ENCODE measurements at places on chromosomes 13 and 19.

DNA sequence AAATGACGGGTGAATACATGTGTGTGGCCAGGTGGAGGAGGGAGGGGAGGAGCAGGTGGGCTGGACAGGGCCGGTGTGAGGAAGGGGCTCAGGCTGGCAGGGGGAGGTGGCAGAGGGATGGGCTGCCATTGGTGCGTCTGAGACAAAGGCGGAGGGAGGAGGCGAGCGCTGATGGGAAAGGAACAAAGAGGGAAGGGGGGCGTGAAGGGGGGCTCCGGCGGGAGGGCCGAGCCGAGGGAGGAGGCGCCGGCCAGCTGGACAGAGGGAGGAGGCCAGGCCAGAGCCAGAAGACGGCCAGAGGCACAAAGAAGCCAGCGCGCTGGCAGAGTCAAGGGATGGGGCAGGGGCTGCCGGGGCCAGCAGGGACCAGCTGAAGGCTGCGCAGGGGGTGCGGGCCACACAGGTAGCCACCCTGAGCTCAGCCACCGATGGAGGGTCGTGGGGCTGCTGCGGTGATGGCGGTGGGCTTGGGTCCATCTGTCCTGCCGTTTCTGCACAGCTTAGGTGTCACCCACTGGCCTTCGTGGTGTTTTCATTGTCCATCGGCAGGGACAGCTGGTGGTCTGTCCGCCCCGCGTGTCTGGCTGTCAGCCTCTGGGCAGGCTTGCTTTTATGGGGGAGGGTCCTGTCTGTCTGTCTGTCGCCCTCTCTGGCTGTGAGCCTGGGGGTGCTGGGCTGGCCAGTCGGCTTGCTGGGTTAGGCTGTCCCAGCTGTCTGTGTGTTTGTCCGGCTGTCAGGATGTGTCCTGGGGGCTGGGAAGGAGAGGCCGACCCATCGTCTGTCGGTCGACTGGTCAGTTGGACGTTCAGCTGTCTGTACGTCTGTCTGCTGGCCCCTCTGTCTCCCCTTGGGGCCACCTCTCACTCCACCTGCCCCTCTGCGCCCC is 2.2 kb downstream of the APC2 start:
- DNase-seq = no peak

GRCh38 chr13:76741624-76742023 is 144.6 kb downstream of the KCTD12 start:
- DNase-seq = no peak

- DNase-seq = no peak
These were observed 34.4 kb upstream of the CXCL17 start for GRCh38 chr19:42477117-42477516.

DNA sequence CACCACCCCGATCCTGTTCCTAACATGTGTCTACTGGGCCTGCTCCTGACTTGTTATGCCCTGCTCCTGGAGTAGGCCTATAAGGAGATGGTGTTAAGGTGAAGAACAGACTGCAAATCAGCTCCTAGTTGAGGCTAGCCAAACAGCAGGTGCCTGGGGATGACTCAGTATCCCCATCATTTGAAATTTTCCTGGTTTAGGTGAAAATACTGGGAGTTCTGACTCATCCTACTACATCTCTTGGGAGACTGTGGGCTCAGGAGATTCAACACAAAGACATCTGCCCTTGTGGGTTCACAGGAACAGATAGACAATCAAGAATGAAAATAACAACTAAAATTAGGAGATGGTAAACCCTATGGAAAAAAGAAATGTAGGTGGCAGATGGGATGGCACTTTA is 41.2 kb downstream of the BRD4 start:
- no peak for DNase-seq

- no peak for DNase-seq
These were observed 69.1 kb upstream of the SLC15A1 start for GRCh38 chr13:98821372-98822224.

- no peak for DNase-seq
These were observed 4.8 kb downstream of the LENG9 start for GRCh38 chr19:54458648-54459281.

DNA sequence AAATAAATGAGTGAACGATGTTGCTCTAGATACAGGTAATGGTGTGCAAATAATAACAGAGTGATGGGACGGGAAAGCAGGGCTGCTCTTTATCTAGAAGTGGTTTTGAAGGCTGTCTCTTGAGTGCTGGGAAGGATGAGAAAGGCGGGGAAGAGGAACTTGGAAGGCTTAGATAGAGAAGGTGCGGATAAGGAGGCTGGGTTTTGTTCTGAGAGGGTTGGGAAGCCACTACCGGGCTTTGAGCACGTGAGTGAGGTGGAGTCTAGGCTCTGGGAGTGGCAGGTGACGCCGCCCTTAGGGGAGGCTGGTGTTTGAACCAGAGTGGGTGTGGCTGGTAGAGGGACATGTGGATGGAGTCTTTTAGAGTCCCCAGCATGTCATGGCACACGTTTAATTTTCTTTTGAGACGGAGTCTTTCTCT is 811 bp downstream of the ARMC6 start:
- DNase-seq = peak; percentile 87

GRCh38 chr13:19955873-19956559 is 2.5 kb upstream of the ZMYM2 start:
- no peak for DNase-seq

DNA sequence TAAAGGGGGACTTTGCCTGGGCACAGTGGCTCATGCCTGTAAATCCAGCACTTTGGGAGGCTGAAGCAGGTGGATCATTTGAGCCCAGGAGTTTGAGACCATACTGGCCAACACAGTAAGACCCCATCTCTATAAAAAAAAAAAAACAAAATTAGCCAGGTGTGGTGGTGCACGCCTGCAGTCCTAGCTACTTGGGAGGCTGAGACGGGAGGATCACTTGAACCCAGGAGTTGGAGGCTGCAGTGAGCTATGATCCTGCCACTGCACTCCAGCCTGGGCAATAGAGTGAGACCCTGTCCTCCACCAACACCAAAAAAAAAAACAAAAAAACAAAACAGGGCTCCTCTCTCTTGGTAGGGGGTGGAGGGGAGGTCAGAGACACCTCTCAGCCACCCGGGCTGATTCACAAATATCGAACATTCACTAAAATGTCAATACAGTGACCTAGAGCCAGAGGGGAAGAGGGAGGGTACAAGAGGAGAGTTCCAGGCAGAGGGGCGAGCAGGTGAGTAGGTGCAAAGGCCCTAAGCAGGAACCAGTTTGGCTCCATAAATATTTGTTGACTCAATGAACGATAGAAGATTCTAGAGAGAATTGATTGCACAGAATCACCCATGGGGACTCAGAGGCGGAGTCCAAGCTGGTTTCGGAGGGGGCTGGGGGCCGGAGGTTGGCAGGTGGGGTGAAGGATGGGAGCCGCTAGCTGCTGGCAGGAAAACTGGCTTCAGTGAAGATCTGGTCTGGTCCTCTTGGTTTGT is 1.0 kb upstream of the CREB3L3 start:
- no peak for DNase-seq

DNA sequence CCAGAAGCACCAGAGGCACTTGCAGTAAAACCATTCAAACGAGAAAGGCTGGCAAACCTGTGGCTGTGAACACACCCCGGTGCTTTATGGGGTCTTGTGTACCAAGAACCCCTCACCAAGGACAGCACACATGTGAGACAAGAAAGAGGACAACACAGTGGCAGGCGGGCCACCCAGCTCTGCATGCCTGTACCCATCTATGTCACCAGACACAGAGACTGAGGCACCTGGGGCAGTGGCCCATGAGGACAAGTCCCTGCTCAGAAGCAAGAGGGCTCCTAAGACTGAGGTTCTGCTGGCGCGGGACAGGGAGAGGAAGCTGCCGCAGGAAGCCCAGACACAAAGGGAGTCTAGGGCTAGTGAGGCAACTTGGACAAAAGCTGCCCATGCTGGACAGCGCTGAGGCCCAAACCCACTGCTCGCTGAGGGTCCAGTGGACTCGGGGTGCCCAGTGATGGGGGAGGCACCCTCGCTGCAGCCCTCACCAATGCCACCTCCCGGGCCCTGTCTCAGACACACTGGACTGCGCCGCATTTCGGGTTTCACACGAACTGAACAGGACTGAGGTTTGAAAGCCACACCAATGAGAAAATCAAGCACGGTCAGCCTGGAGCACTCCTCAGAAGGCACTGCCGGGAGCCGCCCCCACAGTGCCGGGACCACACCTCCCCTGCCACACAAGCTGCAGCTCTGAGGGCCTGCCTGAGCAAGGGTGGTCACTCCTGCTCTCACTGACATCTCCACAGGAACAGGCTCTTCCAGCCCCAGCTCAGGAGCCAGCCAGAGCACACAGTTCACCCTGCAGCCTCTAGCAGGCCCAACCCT is 232.7 kb downstream of the TUBA3C start:
- no peak for DNase-seq

DNA sequence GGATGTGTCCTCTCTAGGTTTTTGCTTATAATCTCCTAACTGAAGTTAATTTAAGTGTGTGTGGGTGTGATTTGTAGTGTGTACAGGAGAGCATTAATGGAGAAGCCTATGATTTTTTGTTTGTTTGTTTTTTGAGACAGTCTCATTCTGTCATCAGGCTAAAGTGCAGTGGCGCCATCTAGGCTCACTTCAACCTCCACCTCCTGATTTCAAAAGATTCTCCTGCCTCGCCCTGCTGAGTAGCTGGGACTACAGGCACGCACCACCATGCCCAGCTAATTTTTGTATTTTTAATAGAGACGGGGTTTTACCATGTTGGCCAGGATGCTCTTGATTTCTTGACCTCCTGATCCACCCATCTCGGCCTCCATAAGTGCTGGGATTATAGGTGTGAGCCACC is 20.6 kb downstream of the ZNF701 start:
- DNase-seq = no peak

GRCh38 chr13:40578055-40578454 is 88.4 kb downstream of the FOXO1 start:
- DNase-seq = no peak

DNA sequence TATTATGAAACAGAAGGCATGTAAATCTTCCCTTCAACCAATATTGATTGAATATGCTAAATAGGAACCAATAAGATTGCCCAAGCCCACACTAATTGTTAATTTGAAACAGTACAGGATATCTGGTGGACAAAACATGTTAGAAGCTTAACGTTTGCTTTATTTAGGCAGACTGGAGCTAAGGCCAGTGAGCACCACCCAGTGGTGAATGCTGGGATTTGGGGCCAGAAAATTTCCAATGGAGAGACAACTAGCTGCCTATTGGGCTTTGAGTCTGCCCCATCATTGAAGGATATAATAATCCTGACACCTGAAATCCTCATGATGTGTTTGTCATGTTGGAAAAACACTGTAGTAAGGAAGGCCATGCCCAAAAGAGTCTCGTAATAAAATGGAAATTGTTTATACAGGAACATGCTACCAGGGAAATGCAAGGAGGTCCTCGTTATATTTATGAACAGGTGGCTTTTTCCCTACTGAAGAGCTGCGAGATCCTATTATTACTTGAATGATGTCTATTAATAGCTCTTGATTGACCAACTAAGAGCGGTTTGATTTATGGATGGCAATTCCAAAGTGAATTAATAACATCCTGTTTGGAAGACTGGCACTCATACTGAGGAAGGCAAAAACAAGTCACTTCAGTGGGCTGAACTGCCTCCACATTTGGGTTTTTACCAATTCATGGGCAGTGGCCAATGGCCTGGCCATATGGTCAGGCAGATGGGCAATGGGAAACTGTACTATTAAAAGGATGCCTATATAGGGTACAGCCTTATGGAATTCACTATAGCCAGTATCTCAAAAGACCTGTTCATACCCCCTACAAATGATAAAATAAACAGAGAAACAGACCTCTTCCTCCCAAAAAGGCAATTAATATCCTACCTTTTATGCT is 8.7 kb downstream of the SIGLECL1 start:
- DNase-seq = peak; percentile 68

DNA sequence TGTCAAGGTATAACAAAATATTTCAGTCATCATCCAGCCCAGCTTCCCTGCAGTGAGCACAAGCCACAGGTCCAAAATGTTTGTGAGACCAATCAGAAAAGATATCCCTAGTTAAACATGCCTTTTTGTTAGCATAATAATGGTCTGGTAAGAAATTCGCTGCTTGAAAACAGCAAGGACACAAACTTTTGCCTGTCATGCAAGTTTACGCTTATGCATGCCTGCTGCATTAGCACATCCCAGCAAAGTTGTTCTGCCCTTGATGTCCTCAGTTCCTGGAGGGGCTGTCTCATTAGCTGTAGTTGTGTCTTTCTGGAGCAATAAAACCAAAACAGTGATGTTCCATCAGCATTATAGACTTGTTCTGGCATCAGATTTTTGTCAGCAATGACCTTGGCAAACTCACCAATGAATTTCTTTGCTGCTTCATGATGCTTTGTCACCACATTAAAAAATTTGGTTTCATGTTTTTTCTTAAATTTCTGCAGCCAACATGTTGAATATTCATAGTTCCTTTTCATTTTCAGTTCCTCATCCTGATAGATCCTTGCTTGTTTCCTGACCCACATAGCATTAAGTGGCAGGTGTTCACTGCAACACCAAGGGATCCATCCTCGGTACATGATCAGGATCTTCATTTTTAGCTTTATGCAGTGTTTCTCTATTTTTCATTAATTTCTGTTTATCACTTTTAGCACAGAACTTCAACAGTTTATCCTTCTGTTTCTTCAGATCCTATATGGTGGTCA is 72.0 kb upstream of the GPR183 start:
- no peak for DNase-seq

- no peak for DNase-seq
These were observed 39.0 kb upstream of the WASF3 start for GRCh38 chr13:26518451-26518959.

DNA sequence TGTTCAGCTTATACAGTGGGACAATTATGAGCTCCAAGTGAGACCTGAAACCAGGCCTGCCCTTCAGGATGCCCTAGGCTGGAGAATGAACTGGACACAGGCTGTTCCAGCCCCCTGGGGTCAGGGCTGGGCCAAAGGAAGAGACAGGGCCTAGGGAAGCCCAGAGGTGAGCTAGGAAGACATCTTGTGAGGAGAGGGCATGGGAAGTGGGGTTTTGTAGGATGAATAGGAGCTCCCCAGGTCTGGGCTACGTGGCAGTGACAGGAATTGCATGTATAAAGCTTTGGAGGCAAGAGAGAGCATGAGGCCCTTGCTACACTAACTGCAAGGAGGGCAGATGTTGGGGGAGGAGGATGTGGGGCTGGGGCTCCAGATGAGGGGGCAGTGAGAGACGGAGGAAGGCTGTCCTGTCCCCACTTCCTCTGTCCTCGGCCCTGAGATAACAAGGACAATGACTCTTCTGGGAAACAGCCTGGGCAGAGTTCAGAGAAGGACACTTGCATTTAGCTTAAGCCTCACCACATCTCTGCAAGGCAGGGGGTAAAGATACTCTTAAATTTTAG is 1.5 kb upstream of the TBXA2R start:
- no peak for DNase-seq

DNA sequence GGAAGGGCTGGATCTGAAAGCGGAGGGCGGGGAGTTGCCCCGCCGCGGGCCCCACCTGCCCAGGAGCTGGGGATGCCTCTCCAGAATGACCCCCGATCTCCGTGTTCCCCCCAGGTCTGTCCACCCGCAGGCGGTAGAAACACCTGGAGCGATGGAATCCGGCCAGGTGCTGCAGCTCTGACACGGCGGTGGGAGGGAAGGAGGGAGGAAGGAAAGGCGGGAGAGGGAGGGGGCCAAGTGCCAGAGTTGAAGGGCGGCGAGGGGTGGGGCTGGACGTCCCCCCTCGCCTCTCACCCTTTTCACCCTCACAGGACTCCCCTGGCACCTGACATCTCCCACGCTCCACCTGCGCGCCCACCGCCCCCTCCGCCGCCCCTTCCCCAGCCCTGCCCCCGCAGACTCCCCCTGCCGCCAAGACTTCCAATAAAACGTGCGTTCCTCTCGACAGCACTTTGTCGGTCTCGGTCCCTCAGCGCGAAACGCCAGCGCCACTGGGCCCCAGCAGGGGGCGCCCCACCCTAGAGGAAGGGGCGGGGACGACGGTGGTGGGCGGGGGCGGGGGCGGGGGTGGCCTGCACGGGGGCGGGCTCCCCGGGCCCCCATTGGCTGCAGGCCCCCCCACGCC is 337 bp upstream of the FXYD7 start:
- DNase-seq = peak; percentile 75

- no peak for DNase-seq
These were observed 9.9 kb downstream of the MYDGF start for GRCh38 chr19:4660181-4660791.
